B cell (primary cell): ENCODE measurements at places on chromosomes 3 and 15. TPM values are rescaled to one million over a fixed set of nuclear protein-coding genes. Genes with fewer than 3 reads are reported as not detected.

The ZNF660 gene
- polyA plus RNA-seq, result 0.49 and 0.92 TPM in 2 replicates

The ZNF770 gene
- 10.1 and 13.1 TPM in 2 replicates for polyA plus RNA-seq

The MYO5C gene
- 0.49 and 0.54 TPM in 2 replicates for polyA plus RNA-seq

The GOLGA8G gene
- not detected in 2 replicates for polyA plus RNA-seq

The COLQ gene
- 2.5 TPM in 2 replicates for polyA plus RNA-seq

The NPAP1 gene
- polyA plus RNA-seq, result not detected in 2 replicates

The TGM4 gene
- polyA plus RNA-seq, result not detected in 2 replicates

The LRRN1 gene
- polyA plus RNA-seq, result 0.27 and 1.1 TPM in 2 replicates

The COL6A5 gene
- not detected in 2 replicates for polyA plus RNA-seq

The KLF15 gene
- polyA plus RNA-seq, result 0.10 and 0.22 TPM in 2 replicates

The CSPG4 gene
- 0.03 TPM in 1 of 2 replicates, not detected in the other for polyA plus RNA-seq

The SLC28A2 gene
- not detected in 2 replicates for polyA plus RNA-seq

The FAM81A gene
- 2.0 and 7.2 TPM in 2 replicates for polyA plus RNA-seq

The APOD gene
- polyA plus RNA-seq, result not detected in 2 replicates

The SH3GL3 gene
- not detected in 2 replicates for polyA plus RNA-seq

The ATP8B4 gene
- 0.19 TPM in 1 of 2 replicates, not detected in the other for polyA plus RNA-seq

The UBAP1L gene
- 8.4 and 8.5 TPM in 2 replicates for polyA plus RNA-seq

The KAT2B gene
- 21.7 and 21.9 TPM in 2 replicates for polyA plus RNA-seq

The TMCO5A gene
- polyA plus RNA-seq, result not detected in 2 replicates

The GADL1 gene
- polyA plus RNA-seq, result not detected in 2 replicates

The SGO1 gene
- 1.4 and 2.4 TPM in 2 replicates for polyA plus RNA-seq

The FBXO40 gene
- polyA plus RNA-seq, result not detected in 2 replicates

The LRRC15 gene
- polyA plus RNA-seq, result not detected in 2 replicates

The SYNPR gene
- not detected in 2 replicates for polyA plus RNA-seq

The PROK2 gene
- 0.06 and 0.07 TPM in 2 replicates for polyA plus RNA-seq

The HESX1 gene
- 1.2 and 2.1 TPM in 2 replicates for polyA plus RNA-seq

The IRAK2 gene
- 11.7 and 11.8 TPM in 2 replicates for polyA plus RNA-seq

The BCHE gene
- not detected in 2 replicates for polyA plus RNA-seq

The BTBD1 gene
- polyA plus RNA-seq, result 20.7 and 27.2 TPM in 2 replicates

The ATP10A gene
- polyA plus RNA-seq, result 0.21 and 1.4 TPM in 2 replicates

The CASR gene
- not detected in 2 replicates for polyA plus RNA-seq

The SKOR1 gene
- polyA plus RNA-seq, result 0.37 and 0.84 TPM in 2 replicates

The GOLGA8J gene
- polyA plus RNA-seq, result not detected in 2 replicates

The ISLR2 gene
- polyA plus RNA-seq, result not detected in 2 replicates

The EPHA6 gene
- not detected in 2 replicates for polyA plus RNA-seq

The ZNF197 gene
- polyA plus RNA-seq, result 3.9 and 4.4 TPM in 2 replicates

The CCDC80 gene
- under 0.01 TPM in 1 of 2 replicates, not detected in the other for polyA plus RNA-seq

The STRIT1 gene
- polyA plus RNA-seq, result not detected in 2 replicates

The ANKUB1 gene
- polyA plus RNA-seq, result not detected in 2 replicates

The AP3B2 gene
- polyA plus RNA-seq, result 0.16 and 0.37 TPM in 2 replicates
